CD4-positive, alpha-beta T cell treated with Interleukin-1 beta for 1 hour (primary cell): ENCODE measurements at places on chromosomes 7 and 10.

DNA sequence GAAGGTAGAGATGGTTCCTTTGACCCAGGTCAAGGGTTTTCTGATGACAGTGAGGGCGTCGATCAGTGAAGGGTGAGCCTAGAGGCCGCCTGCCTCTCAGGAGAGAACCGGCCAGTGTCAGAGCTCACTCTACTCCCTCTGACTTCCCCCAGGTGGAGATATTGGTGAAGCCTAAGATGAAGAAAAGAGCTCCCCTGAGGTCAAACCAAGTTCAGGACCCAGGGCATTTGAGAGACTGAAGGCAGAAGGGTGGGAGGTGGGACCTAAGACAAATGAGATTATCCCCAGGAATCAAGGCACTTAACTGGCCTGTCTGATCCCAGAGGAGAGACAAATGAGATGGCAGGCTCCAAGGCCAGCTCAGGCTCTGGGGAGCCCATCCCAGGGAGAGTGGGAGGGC lies 104.7 kb downstream of the CDH23 start:
- no peak for DNase-seq

GRCh38 chr7:127683776-127684681 lies 32.0 kb downstream of the SND1 start:
- no peak for DNase-seq

GRCh38 chr7:12695965-12696364 lies 8.5 kb downstream of the ARL4A start:
- no peak for DNase-seq

GRCh38 chr7:831596-832166 lies 595 bp upstream of the SUN1 start:
- peak; percentile 35 for DNase-seq

DNA sequence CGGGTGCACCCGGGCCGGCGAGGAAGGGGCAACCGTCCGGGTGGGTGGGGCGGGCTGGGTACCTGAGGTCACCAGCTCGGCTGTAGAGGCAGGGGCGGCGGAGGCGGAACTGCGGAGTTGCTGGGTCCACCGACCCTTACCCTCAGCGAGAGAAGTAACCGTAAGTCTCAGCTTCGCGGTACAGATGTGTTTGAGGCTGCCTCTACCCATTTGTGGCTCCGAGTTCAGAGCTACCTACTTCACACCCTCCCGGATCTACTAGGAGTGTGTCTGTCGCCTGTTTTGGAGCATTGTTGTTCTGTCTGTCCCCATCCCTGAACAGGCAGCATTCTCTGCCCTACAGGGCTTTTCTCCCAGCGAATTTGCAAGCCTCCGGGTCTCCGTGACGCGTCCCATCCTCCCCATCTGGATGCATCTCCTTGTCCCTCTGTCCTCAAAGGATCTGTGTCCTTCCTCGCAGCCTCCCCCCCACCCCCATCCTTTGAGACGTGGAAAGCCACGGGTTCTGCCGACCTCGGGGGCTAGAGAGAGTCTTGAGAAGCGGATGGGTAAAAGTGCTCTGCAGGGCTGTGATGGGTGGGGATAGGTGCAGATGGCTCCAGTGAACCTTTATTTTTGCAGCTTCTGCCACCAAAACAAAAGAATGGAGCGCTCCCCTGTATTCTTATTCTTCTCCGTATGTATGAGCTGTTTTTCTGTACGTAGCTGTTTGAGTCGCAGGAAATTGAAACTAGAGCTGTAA lies 757 bp downstream of the ANKIB1 start:
- DNase-seq, result peak; percentile 27

- DNase-seq, result no peak
Observed at GRCh38 chr10:20418286-20418685, 478.8 kb downstream of the NEBL start.

DNA sequence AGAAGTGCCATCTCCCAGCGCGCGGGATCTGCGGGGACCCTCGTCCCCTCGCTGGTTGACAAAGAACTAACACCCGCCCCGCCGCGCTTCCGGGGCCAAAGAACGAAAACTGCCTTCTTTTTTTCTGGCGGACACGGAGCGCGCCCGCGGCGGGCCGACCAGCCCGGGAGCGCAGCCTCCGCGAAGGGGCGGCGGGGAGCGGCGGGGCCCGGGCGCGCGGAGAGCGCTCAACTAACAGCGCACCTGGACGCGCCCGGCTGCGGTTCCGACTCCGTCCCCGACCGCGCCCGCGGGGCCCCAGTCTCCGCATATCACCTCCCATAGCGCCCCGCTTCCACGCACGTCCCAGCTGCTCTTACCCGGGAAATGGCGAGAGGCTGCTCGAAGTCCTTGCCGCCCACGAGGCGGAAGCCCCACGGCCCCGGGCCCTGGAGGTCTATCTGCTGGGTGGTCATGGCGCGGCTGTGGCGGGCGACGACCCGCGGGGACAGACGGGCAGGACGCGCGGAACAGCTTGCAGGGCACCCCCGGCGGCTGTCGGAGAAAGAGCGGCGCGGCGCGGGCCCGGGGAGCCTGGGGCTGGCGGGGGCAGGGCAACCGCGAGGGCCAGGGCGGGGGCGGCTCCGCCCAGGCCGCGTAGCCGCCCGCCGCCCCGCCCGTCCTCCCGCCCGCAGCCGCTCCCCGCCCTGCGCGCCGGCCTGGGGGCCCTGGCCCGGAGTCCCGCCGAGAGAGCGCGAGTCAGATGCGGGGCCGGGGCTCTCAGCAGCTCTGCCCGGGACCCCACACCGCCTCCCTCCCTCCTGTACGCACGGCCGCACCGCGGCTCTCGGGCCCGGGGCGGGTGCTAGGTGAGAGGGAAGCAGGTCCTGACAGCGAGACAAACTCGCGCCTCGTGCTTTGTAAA lies at the start of gene PDLIM1:
Gene PDLIM1 (minus strand): TSS at position 543 of the 904 bp plus-strand sequence. CDS start 88 bp downstream, at position 455.
- DNase-seq, result peak; percentile 50

GRCh38 chr10:100562008-100562672 lies 26.4 kb downstream of the HIF1AN start:
- peak; percentile 76 for DNase-seq

DNA sequence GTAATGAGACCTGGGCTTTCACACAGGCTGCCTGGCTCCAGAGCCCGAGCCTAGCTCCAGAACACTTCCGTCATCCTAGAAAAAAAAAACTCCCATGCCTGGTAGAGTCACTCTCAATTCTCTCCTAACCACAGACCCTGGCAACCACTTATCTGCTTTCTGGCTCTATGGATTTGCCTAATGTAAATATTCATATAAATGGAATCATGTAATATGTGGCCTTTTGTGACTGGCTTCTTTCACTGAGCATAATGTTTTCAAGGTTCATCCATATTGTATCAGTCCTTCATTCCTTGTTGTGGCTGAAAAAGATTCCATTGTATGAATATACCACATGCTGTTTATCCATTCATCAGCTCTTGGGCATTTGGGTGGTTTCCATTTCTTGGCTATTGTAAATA lies 167.7 kb upstream of the MKLN1 start:
- DNase-seq, result no peak

- no peak for DNase-seq
Observed at GRCh38 chr7:111223802-111224253, 132.9 kb downstream of the LRRN3 start.

- DNase-seq, result no peak
Observed at GRCh38 chr7:157622408-157623205, 285.8 kb downstream of the DNAJB6 start.

- DNase-seq, result no peak
Observed at GRCh38 chr10:72309290-72310240, 35.8 kb downstream of the DDIT4 start.

DNA sequence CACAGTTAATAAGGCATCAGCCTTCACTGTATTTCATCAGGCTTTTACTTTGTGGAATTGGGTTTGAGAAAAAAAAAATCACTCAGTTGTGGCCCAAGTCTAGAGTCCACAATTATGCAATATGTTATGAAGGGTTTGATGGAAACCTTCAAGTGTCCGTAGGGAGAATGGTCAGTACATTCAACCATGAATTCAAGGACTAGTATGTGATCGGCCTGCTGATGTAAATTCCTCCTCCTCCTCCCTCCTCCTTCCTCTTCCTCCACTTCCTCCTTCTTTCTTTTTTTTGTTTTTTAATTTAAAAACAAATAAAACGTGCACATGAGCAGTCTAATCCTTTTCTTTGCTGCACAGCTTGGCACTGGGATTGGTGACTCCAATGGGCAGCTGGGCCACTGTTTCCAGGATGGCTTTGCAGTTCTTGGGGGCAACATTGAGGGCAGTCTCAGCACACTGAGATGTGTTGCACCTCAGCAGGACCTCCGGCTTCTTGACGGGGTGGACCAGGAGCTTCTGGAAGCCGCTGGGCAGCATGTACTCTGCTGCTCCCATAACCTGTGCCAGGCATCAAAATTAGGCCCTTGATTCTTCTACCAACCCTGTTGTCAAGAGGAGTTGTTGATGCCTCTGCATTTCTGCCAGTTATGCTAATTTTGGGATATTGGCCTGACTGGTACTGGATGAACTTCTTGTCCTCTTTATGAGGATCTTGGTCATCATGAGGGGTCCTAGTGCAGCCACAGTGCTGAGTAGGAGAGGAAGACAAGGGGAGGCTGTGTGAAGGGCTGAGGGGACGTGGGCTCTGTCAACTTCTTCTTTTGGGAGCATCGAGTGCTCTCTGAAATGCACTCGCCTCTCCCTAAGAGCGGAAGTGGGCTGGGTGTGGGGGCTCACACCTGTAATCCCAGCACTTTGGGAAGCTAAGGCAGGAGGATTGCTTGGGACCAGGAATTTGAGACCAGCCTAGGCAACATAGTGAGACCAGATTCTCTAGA lies 9.3 kb upstream of the IL2RA start:
- DNase-seq, result no peak

DNA sequence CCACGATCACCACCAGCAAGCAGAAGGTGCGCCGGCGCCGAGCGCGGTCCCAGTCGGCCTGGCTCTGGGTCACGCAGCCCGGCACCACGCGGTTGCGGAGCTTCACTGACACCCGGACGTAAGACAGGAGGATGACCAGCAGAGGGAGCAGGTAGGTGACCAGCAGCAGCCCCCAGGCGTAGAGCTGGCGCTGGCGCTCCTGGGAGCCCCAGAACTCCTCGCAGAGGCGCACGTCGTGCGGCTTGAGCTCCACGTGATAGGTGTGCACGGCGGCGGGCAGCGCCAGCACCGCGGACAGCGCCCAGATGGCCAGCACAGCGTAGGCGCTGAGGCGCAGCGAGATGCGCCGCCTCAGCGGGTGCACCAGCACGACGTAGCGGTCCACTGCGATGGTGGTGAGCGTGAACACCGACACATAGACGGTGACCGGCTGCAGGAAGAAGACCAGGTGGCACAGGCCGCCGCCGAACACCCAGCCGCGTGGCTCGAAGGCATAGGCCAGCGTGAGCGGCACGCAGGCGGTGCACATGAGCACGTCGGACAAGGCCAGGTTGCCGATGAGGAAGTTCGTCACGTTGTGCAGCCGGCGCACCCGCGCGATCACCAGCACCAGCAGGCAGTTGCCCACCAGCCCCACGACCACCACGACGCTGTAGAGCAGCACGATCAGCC lies 920 bp downstream of the PRLHR start:
- peak; percentile 27 for DNase-seq

GRCh38 chr10:132712743-132713142 lies 73.2 kb downstream of the NKX6-2 start:
- no peak for DNase-seq
